ENCODE measurements at places on chromosomes 1 and 21.

DNA sequence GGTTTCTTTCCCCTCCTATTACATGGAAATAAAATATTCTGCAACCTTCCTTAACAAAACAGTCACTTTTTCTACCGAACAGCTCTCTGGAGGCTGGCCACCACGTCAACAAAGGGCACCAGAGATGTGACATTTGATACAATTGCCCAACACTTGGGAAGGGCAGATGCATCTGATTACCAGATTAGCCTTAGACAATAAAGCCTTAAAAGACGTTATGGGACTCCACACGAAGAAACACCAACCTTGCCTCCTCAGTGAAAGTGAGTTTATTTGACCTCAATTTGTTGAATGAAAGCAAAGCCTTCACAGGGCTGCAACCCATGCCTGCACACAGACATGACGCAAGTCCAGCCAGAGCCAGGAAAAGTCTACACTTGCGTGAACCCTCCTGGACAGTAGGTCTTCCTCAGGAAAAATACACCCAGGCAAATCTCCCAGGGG is 136.1 kb downstream of the TGFBR3 start:
- no peak for DNase-seq

- DNase-seq, result no peak
These were observed 32.8 kb downstream of the OSBPL9 start for GRCh38 chr1:51649593-51650091.

DNA sequence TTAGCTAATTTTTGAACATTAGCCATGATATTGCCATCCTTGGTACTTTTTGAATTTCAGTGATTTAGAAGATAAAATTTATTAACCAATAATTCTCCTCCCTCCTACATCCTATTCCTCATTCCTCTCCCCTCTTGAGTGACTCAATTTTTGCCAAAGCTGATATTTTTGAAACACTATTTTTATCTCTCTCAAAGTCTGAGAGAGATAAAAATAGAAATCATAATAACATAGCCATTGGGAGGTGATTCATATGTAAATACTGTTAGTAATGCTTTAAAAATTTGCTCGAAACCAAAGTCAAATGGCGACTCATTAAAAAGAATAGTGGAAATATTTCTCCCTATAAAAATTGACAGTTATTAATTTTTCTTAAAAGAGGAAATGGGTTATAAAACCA is 97.4 kb downstream of the PATJ start:
- DNase-seq, result no peak

- no peak for DNase-seq
These were observed 22.1 kb upstream of the KCNA10 start for GRCh38 chr1:110540891-110541685.

GRCh38 chr1:245039196-245039595 is 115.6 kb upstream of the KIF26B start:
- DNase-seq, result no peak

DNA sequence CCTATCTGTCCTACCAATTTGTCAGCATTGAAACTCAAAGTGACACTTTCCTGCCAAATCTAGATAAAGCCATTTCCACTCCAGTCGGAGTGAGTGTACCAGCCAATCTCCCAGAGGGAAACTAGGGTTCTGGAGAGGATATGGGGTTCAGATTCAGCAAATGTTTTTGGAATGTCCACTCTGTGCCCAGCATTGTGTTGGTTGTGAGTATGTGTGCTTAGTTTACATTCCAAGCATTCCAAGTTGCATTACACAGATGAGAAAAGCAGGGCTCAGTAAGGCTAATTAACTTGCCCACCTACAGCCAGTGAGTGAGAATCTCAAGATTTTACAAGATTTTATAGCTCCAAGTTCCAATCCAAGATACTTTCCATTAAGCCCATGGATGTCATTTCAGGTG is 26.4 kb upstream of the RGS16 start:
- DNase-seq, result no peak

- no peak for DNase-seq
These were observed 38.5 kb upstream of the SLC19A1 start for GRCh38 chr21:45580576-45581321.

GRCh38 chr1:55055084-55055882 is 15.9 kb downstream of the PCSK9 start:
- no peak for DNase-seq

Data from GM12878 (cell line).